Kidney (tissue), 22 donors: ENCODE measurements at places on chromosomes 7 and 10.

DNA sequence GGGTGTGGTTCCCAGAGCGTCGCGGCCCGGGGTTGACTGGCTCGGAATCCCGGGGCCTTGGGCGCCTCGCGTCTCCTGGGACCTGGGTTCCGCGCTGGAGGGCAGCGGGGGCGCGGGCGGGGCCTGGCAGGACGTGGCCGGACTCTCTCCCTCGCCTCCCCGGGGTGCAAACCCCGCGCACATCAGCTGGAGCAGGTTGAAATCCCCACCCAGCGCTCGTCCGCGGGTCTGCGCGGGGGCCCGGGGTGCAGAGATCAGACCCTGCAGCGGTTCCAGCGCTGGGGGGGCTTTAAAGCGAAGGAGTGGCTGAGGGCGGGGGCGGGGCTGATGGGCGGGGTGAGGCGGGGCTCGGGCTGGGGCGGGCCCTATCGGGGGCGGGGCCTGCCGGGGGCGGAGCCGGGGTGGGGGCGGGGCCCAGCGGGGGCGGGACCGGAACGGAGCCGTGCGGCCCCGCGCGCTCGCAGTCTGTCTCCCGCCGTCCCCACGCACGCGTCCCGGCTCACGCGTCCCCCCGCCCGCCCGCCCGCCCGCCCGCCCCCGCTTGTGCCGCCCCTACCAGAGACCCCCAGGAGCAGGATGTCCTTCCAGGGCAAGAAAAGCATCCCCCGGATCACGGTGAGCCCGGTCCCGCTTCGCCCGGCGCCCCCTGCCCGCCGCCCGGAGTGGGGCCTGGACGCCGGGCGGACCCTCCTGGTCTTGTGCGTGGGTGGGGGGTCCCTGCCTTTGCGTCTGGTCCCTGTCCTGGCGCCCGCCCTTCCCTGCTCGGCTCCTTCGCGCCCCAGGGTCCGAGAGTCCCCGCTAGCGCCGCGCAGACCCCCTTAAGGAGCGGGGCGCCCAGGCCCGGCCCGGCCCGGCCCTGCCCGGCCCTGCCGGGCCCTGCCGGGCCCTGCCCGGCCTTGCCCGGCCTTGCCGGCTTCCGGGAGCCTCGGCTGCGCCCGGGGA is at the start of gene DPYSL4:
Gene DPYSL4 (plus strand): TSS at position 461 of the 942 bp plus-strand sequence. CDS start 116 bp downstream, at position 577.
- peak; percentile 82 for DNase-seq

DNA sequence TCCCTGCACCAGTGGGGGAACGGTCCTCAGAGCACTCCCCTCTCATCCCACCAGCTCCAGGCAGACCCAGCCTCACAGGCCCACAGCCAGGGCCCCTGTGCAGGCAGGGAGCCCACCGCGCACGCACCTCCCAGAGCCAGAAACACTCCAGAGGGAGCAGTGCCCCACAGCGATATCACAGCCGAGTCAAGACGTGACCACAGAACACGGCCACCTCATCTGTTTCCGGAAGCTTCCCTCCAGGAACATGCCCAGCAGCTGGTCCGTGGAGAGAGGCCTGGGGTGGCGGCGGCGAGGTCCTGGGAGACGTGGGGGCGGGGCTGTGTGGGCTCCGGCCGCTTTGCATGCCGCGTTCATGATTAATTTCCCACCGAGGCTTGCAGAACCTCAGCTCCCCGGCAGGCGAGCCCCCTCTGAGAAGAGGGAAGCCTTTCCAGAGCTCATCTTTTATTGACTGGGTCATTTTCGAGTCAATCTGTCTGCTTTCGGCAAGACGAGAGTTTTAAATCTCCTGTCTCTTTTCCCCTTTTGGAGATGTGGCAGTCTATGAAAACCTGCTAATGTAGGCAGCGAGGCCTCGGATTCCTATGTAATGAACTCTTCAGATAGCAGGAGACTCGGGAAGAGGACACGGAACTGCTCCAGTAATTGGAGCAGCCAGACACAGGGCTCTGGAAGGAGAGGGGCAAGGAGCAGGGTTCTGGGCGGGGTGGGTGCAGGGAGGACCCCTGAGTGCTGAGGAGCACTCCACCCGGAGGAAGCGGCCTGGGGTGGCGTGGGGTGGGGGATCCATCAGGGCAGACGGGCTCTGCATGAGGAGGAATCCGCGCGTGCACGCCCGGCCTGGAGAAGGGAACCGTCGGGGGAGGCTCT is 242.8 kb downstream of the ELFN1 start:
- peak; percentile 86 for DNase-seq

DNA sequence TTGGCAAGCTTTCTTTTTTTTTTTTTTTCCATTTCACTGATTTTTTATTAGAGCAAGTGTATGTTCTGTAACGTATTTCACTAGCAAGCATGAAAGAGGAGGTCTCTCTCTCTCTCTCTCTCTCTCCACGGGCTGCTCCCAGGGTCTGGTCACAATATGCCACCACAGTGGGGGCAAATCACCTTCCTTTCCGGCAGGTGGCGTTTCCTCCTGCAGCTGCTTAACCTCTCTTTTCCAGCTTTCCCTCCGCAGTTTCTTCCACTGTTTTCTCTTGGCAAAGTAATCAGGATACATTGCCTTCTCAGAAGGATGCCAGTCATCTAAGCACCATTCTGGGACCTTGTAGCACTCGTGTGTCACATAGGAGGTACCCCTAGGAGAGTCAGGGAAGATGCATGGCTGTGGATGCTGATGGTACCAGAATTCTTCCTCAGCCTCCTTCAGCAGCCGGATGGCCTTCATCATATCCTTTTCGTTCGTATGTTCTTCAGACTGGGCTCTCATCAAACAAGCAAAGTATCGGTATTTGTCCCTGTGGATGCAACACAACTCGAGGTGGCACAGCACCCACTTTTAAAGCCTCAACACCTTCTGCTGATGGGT is 197.3 kb upstream of the PODXL start:
- no peak for DNase-seq

- DNase-seq = no peak
These were observed 35.5 kb upstream of the KMT2E start for GRCh38 chr7:104978460-104978859.

DNA sequence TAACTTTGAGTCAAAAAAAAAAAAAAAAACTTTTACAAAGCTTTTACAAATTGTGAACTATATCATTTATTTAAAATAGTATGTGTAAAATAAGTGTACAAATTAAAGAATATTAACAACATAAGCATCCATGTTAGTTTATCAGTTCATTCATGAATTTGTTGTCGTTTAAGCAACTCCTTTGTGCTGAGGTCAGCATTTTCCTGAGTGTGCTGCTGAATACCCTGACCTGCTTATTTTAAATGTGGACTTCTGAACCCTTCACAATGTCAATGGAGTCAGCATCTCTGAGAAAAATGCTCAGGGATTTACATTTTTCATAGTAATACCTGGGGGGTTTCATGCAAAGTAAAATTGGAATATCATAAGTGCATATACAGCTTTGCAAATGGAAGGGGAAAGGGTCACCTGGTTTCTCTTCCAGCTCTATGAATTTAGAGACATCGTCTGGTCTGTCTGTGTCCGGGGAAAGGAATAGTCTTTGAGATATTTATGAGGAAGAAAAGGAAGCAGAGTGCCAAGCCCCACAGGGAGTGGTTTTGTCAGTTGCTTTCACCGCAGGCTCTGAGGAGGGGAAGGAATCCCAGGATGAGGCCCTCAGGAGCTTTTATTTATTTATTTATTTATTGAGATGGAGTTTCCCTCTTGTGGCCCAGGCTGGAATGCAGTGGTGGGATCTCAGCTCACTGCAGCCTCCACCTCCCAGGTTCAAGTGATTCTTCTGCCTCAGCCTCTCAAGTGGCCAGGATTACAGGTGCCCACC is 125.5 kb upstream of the SVIL start:
- DNase-seq = no peak

DNA sequence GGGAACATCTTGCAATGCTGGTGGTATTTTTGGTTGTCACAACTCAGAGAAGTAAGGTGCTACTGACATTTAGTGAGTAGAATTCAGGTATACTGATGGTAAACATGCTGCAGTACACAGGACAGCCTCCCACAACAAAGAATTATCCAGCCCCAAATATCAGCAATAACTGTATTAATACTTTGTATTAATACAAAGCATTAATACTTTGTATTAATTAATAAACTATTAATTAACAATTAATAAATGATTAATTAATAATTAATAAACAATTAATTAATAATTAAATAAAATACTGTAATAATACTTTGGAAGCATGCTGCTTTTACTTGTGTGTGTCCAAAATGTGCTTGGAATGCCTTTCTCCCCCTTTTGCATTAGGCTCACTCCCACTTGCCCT is 62.5 kb downstream of the ZNF92 start:
- DNase-seq = no peak

- peak; percentile 57 for DNase-seq
These were observed 47.2 kb downstream of the DNAJC12 start for GRCh38 chr10:67790534-67791408.

DNA sequence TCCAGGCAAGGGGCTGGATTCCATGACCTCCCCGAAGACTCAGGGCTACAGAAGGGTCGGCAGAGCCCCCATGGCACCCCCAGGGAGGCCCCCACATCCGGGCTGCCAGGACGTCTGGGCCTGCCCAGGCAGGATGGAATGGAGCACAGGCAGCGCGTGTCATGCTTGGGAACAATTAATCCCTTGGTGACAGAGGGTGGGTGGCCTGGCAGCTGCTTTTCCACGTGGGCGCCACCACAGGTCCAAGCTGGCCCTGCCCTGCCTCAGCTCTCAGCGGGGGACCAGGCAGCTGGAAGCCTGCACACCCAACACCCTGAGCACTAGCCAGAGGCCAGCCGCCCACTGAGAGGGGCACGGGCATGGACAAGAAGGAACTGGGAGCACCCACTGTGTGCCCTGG is 11.4 kb downstream of the ELN start:
- DNase-seq = no peak

DNA sequence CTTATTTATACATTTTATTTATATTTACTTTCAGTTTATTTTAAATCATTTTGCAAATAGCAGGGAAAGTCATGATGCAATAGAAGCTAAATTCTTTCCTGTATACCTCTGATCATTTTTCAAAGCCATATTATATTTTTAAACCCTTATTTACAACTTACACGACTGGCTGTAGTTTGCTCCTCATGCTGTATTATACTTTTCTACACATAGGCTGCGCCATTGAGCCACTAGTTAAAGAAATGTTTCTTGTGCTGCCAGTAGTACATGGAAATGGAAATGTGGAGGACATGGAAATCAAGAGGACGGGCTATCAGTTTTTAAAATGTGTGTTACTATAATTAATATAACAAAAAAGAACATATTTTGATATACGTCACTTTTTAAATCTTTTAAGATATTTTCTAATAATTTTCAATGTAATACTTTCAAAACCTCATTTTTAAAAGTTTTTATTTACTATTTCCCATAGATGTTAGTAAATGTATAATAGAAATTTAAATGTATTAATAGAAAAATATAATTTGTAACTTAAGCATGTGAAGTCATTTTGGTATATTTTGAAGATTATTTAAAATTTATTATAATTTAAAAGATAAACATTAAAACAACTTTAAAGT is 118.5 kb downstream of the VTI1A start:
- peak; percentile 88 for DNase-seq

DNA sequence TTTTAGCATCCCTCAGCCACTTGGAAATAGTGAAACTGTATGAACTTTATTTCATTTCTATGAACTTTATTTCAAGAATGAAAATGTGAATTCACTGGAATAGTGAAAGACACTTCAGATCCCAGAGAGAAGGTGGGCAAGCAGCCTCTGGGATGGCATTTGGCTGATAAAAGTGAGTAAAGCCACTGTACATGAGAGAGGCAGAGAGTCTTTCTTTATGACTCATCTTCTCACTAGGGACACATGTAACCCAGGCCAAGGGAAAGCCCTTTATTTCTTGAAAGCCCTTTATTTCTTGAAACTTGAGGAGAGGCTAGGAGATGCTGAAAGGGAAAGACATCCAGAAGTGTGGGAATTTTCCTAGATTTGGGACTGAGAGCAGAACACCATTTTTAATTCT is 148.9 kb upstream of the SMIM30 start:
- no peak for DNase-seq

- DNase-seq = no peak
These were observed 107.2 kb upstream of the C10orf90 start for GRCh38 chr10:126777714-126778113.

- DNase-seq = peak; percentile 30
These were observed 59.2 kb upstream of the OIT3 start for GRCh38 chr10:72834183-72834825.

- no peak for DNase-seq
These were observed 909.0 kb upstream of the C7orf33 start for GRCh38 chr7:147681530-147681929.
